ENCODE measurements at places on chromosomes 12 and 14.

GRCh38 chr12:124240493-124240892 lies 54.4 kb upstream of the RFLNA start:
- DNase-seq: no peak

- no peak for DNase-seq
Observed at GRCh38 chr14:71959055-71959454, 26.8 kb downstream of the RGS6 start.

- DNase-seq: no peak
Observed at GRCh38 chr12:24378548-24379407, 429.3 kb upstream of the SOX5 start.

DNA sequence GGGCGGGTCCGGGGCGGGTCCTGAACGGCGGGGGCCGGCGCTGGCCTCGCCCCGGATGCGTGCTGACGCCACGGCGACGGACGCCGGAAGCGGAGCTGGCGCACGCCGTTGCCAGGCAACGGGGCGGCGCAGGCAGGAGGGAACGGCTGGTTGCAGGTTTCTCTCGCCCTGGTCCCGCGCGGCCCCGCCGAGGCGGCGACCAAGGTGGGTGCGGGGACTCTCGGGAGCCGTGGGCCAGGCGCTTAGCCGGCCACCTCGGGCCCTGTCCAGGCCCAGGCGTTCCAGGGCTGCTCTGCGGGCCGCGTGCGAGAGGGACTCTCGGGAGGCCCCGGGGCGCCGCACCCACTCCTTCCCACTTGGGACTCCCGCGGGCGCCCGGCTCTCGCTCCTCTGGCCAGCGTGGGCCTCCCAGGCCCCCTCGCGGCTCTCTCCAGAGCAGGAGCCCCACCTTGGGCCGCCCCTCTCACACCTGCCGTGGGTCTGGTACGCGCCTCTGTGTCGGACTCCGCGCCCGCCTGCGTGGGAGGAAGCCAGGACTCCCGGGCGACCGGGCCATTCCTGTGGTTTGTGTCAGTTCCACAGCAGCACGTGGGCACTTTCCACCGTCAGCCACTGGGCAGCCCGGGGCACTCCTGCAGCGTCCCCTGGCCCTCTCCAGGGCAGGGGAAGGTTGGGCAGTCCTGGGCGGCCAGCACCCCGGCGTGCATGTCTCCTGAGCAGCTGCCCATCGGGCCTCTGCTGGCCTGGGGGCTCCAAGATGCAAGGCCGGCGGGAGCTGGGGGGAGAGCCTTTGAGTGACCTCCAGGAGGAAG lies at the start of gene CLBA1:
CLBA1 (plus strand) TSS at position 114 of the 812 bp plus-strand sequence; CDS start at position 758, 644 bp downstream.
- DNase-seq: peak; percentile 84

GRCh38 chr12:62763861-62764645 lies 170.9 kb downstream of the PPM1H start:
- no peak for DNase-seq

GRCh38 chr12:61629702-61630101 lies 630.5 kb upstream of the USP15 start:
- DNase-seq: no peak

GRCh38 chr12:28145216-28145615 lies 45.0 kb upstream of the CCDC91 start:
- no peak for DNase-seq

DNA sequence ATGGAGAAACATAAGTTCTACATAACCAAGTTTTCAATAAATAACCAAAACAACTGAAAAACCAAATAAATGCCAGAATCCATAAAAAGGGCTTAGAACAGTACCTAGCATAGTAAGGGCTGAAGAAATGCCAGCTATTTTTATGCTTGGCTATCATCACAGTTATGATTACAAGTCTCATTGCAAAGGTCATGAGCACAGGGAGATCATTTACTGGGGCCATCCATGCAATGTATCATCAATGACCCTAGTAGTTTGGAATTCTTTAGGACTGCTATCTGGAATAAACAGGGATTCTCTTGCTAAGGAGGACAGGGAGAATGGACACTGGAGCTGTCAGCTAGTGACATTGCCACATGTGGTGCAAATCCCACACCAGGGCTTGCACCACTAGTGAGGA lies 92.5 kb upstream of the NAP1L1 start:
- DNase-seq: no peak

DNA sequence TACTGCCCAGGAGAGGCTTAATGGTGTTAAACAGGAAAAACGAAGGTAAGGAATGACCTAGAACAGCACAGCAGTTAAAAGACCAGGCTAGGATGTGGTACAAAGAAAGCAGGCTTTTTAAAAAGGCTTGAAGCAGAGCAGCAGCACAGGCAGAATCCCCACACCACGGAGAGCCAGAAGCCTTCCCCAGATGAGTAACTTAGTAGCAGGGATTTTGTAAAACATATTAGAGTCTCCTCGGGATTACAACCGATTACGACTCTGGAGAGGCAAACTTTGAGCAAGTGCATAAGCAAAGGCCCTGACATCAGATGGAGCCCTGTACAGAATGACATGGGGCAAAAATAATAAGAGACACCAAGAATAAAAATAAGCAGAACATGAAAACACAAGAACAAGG lies 37.1 kb upstream of the DHRS4 start:
- DNase-seq: no peak

DNA sequence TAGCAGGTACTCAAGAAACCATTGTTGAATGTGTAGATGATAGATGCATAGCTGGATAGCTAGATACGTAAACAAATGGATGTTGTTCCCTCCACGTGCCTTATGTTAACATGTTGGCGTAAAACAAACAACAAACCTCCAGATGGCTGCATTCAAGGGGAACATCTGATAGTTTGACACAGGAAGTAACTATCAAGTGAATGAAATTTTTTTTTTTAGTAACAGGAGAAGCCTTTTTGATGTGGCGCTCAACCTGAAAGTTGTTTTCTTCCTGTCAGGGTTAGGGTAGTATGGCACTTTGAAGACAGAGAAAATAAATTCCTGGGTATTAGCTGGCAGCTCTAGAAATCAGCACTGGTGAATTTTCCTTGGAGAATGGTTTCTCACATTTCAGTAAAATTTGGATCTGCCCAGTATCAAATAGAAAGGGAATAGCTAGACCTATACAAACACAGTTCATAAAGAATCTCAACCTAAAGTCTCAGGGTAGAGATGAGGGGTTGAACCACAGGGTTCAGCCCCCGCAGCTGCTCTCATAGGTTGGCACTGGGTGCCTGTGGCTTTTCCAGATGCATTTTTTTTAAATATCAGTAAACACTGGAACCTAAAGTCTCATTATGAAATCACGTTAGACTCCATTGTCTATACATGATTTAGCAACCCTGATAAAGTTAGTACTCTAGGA lies 18.8 kb upstream of the RAP1B start:
- DNase-seq: peak; percentile 1

GRCh38 chr12:88854260-88854659 lies 274.0 kb upstream of the KITLG start:
- no peak for DNase-seq

DNA sequence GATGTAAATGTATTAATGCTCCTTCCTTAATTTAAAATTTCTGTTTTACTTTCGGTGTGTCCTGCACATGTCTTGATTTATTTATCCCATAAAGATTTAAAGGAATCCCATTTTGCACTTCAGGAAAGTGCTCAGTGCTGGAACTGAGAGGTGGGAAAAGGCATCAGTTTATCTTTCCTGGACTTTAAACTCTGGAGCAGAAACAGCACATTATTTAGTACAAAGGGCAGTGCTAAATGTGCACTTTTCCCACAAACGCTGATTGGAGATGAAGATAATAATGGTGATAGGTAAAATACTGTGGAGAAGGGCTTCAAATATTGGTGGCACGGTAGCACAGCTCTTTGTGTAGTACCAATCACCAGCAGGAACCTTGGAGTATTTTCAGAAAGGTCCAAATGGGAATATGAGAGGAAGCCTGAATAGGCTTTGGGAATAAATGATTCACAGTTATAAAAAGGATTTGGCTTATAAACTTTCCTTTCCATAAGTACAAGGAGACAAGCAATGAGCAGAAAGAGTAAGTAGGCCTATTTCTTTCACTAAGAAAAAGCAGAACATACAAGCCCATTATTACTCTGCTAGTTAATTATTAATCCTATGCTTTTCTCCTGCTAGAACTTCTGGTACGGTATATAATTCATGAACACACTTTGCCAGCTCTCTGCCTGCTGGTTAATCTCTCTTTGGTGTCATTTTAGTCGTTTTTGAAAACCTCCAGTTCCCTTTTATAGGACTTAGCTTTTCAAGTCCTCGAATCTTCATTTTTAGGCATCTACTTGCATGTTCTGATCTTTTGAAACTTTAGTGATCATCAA lies 58.3 kb downstream of the SLC15A5 start:
- no peak for DNase-seq

- no peak for DNase-seq
Observed at GRCh38 chr14:23118506-23119362, at the start of gene CEBPE. Gene CEBPE, minus strand, starts transcription at chr14:23119255. Its CDS starts 164 bp downstream, at chr14:23119091.

DNA sequence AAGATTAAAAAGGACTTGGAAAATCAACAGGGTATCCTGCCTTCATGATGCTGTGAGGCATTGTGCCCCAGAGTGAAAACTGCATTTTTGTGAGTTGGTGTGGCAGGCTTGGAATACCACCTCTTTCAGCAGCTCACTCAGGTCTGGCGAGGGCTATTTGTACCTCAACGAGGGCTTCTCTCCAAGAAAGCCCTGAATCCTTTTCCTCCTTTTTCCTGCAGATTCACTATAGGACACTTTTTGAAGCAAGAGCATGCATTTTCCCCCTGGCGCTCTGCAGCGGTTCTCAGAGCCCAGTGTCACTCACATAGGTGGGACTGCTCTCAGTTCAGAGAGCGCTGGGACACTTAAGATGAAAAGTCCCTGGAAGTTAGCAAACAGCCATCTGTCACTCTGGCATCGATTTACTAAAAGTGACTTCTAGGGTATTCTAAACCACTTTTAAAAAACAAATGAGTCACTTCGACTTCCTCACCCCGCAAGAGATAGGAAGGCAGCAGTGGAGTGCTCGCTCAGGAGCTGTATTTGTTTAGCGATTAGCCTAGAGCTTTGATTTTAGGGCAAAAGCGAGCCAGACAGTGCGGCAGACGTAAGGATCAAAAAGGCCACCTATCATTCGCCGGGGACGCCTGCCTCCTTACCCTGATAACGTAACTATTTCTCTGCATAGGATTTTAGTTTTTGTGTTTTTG lies 782 bp upstream of the LGR5 start:
- DNase-seq: no peak

GRCh38 chr12:93390549-93391297 lies 13.0 kb downstream of the NUDT4 start:
- DNase-seq: no peak

- no peak for DNase-seq
Observed at GRCh38 chr14:51035611-51036192, 59.2 kb downstream of the TRIM9 start.

DNA sequence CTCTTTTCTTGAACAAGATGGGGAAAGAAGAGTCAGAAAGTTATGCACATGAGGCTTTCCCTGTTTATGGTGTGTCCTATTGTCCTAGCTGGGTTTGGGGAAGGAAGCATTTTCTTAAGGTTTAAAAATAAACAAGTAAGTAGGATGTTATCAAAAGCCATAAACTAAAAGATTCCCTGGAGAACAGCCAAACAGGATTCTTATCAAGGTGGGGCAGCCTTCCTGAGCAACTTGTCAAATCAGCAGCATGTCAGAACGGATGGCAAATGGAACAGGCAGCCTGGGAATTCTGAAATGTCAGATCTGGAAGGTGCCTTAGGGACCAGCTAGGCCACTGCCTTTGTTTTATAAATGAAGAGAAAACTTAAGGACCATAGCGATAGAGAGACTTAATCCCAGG lies 152.2 kb upstream of the RGS6 start:
- no peak for DNase-seq

Data from stimulated activated naive CD4-positive, alpha-beta T cell treated with Interleukin-2 at 50 U/mL for 16 hours (primary cell).